ENCODE measurements at places on chromosomes 7 and 10.

GRCh38 chr10:95133016-95133752 lies 60.9 kb upstream of the ACSM6 start:
- DNase-seq, result peak; percentile 86

- DNase-seq, result no peak
Observed at GRCh38 chr7:157861031-157861491, 524.3 kb downstream of the DNAJB6 start.

- no peak for DNase-seq
Observed at GRCh38 chr7:69218576-69218975, 379.7 kb upstream of the AUTS2 start.

DNA sequence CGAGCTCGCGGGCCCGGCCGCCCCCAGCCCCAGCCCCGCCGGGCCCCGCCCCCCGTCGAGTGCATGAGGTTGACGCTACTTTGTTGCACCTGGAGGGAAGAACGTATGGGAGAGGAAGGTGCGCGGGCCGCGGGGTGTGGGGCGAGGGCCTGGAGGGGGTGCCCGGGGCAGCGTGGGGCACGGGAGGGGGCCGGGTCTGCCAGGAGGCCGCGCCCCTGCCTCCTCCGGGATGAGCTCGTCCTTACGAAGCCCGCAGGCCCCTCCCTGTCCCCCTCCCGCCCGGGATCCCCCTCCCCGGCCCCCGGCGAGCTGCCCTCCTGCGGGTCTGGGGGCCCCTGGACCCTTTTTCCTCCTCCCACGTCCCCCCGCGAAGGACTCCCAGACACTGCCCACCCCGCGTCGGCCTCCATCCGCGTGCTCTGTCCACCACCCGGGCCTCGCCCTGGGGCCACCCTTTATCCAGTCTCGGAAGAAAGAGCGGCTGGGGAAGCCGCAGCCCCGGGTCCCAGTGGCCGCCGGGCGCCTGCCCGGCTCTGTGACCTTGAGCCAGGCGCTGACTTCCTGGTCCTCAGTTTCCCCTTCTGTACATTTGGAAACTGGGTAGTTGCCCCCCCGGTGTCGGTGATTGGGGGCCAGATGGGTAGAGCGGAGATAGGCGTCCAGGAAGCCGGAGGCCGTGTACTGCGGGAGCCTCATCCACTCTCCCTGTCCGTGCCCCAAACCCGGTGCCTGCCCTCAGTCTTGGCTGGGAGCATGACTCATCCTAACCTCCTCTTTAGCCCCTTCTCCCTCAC lies 521 bp downstream of the LIMK1 start:
- DNase-seq, result peak; percentile 55

- peak; percentile 21 for DNase-seq
Observed at GRCh38 chr7:124032369-124033094, at the start of gene TMEM229A. TSS of gene TMEM229A (minus strand) at chr7:124033067. CDS start at chr7:124033003, 64 bp downstream.
